ENCODE measurements at places on chromosomes 5 and 9. TPM values are rescaled to one million over a fixed set of nuclear protein-coding genes. Genes with fewer than 3 reads are reported as not detected.

GRCh38 chr5:84634256-84634655 lies 249.6 kb upstream of the EDIL3 start:
- DNase-seq, result no peak

DNA sequence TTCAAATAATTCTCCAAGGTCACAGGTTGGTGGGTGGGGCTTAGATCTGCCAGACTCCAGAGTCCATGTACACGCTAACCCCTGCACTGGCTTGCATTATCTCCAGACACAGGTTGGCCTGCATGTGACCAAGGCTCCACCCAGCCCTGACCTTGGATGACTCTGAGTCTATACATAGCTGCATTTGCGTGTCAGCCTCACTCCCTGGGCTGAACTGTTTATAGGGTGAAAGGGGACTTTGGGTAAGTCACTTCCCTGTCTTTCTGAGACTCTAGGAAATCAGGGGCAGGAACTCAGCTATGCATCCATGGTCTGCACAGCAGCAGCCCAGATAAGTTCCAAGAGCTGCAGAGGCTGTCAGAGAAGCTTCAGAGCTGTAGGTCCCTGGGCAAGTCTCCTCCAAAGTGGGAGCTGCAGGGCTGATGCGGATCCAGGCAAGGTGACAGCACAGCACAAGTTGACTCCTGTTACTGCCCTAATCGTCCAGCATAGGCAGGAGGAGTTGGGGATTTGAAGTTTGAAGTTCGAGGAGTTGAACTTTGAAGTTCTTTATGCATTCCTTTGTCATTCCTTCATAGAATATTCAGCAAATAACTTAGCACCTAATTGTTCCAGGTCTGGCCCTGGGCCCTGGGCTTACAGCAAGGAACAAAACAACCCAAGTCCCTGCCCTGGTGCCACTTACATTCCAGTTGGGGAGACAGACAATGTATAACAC lies 53.4 kb downstream of the SLC22A5 start:
- DNase-seq, result no peak

- no peak for DNase-seq
Observed at GRCh38 chr5:150624334-150625163, 15.9 kb upstream of the SYNPO start.

DNA sequence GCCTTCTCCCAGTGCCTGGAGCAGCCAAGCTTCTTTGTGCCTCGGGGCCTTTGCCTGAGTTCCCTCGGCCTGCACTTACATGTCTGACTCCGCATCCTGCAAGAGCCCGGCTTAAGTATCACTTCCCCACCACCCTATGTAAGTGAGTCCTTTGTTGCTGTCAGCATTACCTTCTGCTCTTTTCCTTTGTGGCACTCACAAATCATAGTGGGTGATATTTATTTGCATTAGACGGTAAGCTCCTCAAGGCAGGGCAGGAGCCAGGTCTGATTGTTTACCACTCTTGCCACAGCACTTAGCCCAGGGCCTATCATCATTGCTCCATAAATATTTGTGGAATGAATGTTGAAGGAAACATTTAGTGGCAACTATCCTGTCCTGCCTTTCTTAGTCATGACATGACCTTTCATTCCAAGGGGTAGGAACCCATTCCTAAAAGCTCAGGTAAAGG lies 4.8 kb downstream of the GM2A start:
- DNase-seq, result no peak

GRCh38 chr9:7980691-7981289 lies 181.2 kb upstream of the DMAC1 start:
- DNase-seq, result no peak

GRCh38 chr5:140032296-140032695 lies 10.8 kb downstream of the NRG2 start:
- DNase-seq, result no peak

The ORM2 gene
- total RNA-seq, result 0.77 TPM

The ZBED3 gene
- 17.1 TPM for total RNA-seq

The SLC45A2 gene
- total RNA-seq, result 0.40 TPM

The ARRDC3 gene
- total RNA-seq, result 455 TPM

The AIF1L gene
- 9.3 TPM for total RNA-seq

The DBH gene
- total RNA-seq, result 0.06 TPM
